NAMALWA (cell line): ENCODE measurements at places on chromosomes 3 and 15.

- no peak for DNase-seq
Observed at GRCh38 chr3:129604767-129605166, 1.7 kb downstream of the PLXND1 start.

- DNase-seq, result no peak
Observed at GRCh38 chr3:151058740-151059139, 26.7 kb upstream of the MED12L start.

DNA sequence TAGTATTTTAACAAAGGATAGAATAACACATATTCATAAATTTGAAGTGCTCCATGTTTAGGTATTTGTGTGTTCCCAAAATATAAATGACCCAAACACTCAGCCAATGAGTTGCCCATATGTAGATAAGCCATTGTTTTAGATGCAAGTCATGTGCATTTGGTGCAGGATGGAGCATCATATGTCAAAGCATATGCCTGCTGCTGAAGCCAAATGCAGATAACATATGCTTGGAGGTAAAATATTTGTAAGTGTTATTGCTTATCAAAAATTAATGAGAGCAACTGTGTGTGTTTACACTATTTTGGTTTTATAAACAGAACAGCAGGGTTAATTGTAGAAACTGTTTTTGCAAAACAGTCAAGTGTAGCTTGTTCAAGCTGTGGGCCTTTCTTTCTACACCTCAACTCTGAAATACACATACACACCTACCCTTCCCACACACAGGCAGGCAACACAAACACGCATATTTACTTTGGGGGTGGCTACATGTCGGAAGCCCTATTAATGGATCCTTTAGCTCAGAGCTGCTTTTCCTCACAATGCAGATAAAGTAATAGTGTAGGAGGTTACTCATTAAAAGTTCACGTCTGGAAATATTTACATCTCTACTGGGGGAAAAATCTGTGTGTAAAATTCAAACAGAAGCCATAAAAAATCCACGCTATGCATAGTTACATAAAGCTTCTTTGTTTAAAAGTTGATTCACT, 521.4 kb downstream of the ZNF385D start:
- no peak for DNase-seq

- no peak for DNase-seq
Observed at GRCh38 chr15:67107014-67107812, 41.8 kb downstream of the SMAD3 start.

- DNase-seq, result no peak
Observed at GRCh38 chr3:97488741-97489140, 275.8 kb upstream of the ARL6 start.

- no peak for DNase-seq
Observed at GRCh38 chr3:19471138-19471537, 322.8 kb downstream of the KCNH8 start.

DNA sequence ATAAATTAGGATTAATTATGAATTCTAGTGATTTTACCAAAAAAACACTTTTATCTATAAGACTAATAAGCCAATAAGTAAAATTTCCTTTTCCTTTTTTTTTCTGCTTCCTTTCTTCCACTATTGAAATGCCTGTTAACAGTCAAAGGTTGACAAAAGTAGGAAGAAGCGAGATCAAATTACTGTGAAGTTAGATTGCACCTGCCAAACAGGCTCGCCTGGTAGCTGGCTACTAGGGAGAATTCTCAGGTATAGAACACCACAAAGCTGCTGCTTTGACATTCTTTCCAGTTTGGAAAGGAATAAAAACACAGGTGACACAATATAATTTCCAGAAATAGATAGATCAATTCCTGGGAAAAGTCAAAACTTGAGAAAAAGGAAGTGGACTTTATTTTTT, 749.0 kb downstream of the NSUN3 start:
- DNase-seq, result no peak

GRCh38 chr15:52030010-52030409, 11.0 kb downstream of the MAPK6 start:
- no peak for DNase-seq

DNA sequence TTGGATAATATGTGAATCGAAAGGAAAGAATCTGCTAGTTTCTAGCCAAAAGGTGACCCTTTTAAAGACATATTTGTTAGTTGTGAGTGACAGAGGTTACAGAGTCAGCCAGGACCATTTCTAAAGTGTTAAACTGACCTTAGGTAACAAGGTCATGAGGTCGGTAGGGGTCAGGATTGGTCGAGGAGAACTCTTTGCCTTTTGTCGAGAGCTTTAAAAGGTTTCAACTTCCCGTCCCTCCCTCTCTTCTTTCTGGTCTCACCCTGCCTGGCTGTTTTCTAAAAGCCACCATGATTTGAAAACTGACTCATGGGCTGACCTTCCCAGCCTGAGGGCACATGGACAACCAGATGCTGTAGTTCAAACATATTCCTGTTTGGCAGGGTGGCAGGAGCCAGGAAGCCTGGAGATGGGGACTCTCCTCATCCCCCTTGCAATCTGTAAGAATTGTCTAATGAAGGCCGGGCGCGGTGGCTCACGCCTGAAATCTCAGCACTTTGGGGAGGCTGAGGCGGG, 25.8 kb upstream of the PRTG start:
- DNase-seq, result no peak

DNA sequence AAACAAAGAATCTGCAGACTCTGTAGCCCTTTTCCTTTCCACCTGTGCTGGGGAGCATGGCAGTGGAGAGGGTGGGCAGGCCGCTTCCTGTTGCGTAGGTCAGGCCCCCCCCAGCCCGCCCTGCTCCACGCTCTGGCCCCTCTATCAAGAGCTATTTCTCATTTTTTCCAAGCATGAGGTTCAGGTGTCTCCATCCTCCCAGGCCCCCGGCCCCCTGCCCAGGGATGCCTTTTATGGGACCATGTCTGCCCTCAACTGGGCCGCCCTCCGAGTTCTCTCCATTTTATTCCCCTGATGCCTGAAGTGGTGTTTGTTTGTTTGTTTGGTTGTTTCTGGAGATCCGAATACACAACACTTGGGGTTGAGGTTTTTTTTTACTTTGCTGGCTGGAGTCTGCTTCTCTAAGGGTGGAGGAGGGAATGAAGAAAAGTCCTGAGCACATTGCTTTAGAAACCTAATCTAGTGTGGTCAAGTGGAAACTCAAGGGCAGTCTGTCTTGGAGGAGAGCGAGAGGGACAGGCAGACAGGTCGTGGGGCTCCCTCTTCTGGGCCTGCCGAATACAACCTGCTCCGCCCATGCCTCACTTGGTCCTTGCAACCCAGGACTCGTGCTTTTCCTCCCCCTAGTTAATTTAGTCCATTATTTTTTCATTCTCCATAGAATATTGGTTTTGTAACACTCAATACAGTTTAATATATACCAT, 176.5 kb upstream of the LYSMD4 start:
- DNase-seq, result peak; percentile 11

GRCh38 chr3:53168175-53168923, 7.3 kb downstream of the PRKCD start:
- DNase-seq, result no peak

DNA sequence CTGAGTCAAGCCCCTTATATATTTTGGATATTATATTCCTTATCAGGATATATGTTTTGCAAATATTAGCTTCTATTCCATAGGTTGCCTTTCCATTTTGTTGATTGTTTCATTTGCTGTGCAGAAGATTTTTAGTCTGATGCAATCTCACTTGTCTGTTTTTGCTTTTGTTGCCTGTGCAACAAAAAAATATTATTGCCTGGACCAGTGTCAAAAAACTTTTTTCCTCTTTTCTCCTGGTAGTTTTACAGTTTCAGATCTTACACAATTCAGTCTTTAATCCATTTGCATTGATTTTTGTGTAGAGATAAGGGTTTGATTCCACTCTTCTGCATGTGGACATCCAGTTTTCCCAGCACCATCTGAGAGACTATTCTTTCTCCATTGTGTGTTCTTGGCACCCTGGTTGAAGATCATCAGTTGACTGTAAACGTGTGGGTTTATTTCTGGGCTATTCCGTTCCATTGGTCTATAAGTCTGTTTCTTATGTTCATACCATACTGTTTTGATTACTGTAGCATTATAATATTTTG, 228.9 kb upstream of the NR2E3 start:
- DNase-seq, result no peak

GRCh38 chr15:43412096-43412495, 41.2 kb downstream of the TUBGCP4 start:
- DNase-seq, result no peak

- no peak for DNase-seq
Observed at GRCh38 chr3:57682284-57682683, 10.6 kb downstream of the DENND6A start.

DNA sequence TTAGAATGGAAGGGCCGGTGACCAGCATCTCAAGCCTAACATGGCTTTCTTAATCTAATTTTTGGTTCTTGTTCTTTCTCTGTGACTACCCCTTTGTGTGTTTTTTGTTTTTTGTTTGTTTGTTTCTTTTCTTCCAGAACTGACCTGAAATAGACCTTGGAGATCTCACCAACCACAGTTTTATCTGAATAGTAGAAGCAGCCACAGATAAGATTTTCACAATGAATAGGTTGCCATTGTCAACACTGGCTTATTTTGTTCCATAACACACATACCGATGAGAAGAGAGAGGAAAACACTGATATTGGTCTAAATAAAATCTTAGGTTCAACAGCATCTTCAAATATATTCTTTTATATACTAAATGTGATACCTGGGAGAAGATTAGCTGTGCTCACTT, 11.5 kb downstream of the ILDR1 start:
- DNase-seq, result no peak

- no peak for DNase-seq
Observed at GRCh38 chr3:125220183-125220582, 7.6 kb upstream of the SLC12A8 start.

GRCh38 chr3:186220365-186220764, 111.5 kb upstream of the ETV5 start:
- DNase-seq, result no peak

DNA sequence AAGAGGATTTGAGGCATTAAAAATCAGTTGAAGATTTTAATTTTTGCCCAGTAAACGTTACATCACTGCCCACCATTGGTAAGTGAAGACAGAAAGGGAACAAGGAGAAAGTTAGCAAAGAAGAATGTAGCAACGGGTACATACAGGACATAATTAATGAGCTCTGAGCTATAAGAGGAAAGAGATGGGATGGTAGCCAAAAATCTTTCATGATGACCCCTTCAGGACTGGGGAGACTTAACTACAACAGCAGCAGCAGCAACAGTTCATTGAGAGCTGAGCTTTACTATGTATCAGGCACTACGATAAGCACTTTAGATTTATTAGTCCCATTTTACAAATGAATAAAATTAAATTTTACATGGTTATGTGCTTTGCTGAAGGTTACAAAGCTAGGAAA, 18.4 kb downstream of the EMC4 start:
- no peak for DNase-seq

DNA sequence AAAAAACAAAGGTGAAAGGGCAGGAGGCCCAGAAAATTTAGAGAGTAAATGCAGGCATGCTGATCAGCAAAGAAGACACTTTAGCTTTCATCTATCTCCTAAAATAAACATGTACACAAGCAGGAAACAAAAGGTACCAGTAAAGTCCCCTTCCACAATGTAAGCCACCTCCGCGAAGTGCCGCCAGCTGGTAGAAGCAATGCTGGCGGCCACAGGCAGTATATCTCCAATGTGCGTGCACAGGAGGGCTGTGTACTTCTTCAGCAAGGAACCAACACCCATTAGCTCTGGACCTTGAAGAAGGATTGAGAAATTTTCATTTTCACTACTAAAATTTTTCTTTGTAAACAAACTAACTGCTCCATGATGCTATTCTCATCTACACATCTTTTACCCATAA, 75.4 kb downstream of the HERC2 start:
- DNase-seq, result no peak

DNA sequence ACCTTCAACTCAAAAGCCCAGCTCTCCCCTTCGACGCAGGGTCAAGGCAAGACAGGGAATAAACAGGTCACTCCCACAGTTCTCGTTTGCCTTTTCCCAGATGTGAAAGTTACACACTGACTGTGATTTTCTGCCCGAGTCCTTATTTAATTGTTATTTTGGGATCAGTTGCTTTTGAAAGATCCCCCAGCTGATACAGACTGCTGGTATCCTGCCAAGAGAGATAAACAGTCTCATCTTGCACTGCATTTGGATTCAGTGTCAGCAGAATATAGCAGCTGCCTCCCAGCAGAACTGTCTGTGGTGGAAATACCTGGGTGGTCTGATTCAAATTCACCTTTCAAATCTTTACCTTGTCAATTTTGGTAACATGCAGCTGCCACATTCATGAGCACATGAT, 56.0 kb upstream of the FAM3D start:
- no peak for DNase-seq

- DNase-seq, result no peak
Observed at GRCh38 chr3:64748244-64748904, 60.6 kb upstream of the ADAMTS9 start.

DNA sequence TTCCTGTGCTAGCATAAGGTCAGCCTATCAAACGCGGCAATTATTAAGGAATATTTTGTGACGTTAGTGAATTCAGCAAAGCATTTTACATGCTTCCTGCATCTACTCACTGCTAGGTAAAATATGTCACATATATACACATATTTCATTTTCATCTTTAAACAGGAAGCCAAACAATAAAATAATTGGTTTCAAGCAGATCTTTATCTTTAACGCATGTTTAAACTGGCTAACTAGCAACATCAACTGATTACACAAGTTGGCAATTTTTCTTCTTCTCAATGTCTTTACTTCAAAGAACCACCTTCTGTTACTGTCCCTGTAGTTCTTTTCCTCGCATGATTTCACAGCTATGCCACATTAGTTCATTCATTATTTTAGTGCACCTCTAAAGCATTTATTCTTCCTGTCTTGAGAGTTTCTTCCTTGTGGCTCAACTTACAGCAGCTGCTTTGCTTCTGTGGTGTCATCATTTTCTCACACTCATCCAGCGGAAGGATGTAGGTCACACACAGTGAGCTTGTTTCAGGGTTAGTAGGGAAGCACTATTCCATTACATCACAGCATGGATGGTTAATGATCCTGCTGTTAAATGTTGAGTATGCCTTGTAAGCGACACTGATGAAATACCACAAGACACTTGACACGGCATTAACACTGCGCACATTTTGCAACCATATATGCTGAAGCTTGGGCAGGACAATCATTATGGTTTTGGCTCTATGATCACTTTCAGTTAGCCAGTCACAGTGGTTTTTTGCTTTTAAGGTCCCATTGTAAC, 2.3 kb upstream of the BCHE start:
- DNase-seq, result no peak

DNA sequence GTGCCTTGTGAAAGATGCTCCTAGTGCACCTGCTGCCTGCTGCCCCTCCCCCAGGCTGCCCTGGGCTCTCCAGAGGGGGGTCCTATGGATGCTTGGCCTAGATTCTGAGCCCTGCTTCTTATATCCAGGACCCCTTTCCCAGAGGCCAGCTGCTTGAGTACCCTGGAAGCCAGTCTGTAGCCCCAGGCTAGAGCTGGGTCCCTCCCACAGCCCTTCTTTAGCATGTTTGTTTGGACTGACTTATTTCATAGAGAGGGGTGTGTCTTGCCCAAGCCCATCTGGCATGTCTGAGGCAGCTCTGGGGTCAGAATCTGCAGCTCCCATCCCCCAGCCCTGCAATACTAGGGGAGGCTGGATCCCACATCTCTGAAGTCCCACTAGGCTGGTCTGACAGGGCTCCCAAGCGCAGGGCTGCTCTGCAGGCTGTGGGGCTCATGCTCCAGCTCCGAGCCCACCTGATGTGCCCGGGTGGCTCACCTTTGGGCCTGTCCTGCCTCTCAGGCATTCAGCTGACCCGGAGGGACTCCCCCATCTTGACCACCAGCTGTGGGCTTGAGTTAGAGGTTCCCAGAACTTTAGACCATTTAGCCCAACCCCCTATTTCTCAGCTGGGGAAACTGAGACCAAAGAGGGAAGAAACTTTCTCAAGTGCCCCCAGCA, 3.1 kb downstream of the CHRNB4 start:
- no peak for DNase-seq

GRCh38 chr3:41102750-41103149, 96.6 kb upstream of the CTNNB1 start:
- DNase-seq, result no peak

GRCh38 chr3:190595807-190596206, 81.9 kb downstream of the IL1RAP start:
- no peak for DNase-seq
